ENCODE measurements at places on chromosomes 11 and 22. TPM values are rescaled to one million over a fixed set of nuclear protein-coding genes. Genes with fewer than 3 reads are reported as not detected.

GRCh38 chr11:35163702-35164496 lies 24.9 kb downstream of the CD44 start:
- no peak for DNase-seq
- H3K27me3 ChIP-seq = no peaks in the 10 kb centered on the region
- no peaks in the 10 kb centered on the region for H3K36me3 ChIP-seq
- H3K4me3 ChIP-seq = no peak overlapping the region
- peaks cover 5% of the 10 kb centered on the region for H3K4me1 ChIP-seq

GRCh38 chr22:17980638-17981051 lies 43.7 kb downstream of the MICAL3 start:
- peaks cover 12% of the 10 kb centered on the region for H3K4me1 ChIP-seq
- no peak overlapping the region for H3K4me3 ChIP-seq
- peak overlapping the region; percentile 27 for H3K27ac ChIP-seq
- no peak for DNase-seq

GRCh38 chr22:46581538-46582244 lies 38.5 kb upstream of the GRAMD4 start:
- H3K4me3 ChIP-seq = no peak overlapping the region
- peaks cover 9% of the 10 kb centered on the region for H3K4me1 ChIP-seq
- no peak for DNase-seq
- H3K27ac ChIP-seq = no peak overlapping the region

GRCh38 chr22:35838855-35839576 lies 121.3 kb downstream of the APOL5 start:
- H3K4me3 ChIP-seq = peak overlapping the region; percentile 49
- H3K36me3 ChIP-seq = no peaks in the 10 kb centered on the region
- H3K4me1 ChIP-seq = peaks cover 6% of the 10 kb centered on the region
- DNase-seq = peak; percentile 54
- peak overlapping the region; percentile 76 for H3K27ac ChIP-seq

The FAM111B gene
- total RNA-seq = 0.42 TPM

- no peak overlapping the region for H3K4me3 ChIP-seq
- H3K4me1 ChIP-seq = peaks cover 42% of the 10 kb centered on the region
- no peaks in the 10 kb centered on the region for H3K36me3 ChIP-seq
- H3K27ac ChIP-seq = no peak overlapping the region
- DNase-seq = peak; percentile 64
Observed at GRCh38 chr11:2380807-2381350, 3.8 kb downstream of the CD81 start.

DNA sequence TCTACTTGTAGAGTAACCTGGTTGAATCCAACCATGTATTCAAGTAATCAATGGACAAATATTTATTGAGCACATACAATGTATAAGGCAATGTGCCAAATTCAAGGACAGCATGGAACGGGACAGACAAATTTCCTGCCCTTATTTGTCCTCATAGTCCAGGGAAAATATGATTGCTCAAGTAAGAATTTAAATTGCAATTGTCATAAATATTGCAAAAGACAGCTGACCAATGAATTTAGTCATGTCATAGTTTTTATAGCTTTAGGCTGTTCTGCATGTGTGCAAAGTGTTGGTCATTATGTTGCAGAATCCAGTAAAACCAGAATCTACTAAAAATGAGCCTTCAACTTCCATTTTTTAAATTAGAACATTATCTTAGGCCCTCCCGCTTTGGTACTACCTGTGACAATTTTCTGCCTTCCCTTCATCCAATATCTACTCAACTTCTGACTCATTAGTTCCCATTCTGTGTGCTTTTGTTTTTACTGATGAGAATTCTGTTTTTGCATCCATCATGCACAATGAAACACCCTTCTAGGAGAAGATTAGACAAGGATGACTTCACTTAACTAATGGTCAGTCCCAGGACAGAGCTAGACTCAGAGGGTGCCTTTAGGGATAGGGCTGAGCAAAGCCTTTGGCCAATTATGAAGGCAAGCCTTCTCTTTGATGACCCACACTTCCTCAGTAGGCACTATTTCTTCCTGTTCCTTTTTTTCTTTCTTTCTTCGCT lies 45.8 kb upstream of the FIBIN start:
- H3K36me3 ChIP-seq = no peaks in the 10 kb centered on the region
- H3K27ac ChIP-seq = no peak overlapping the region
- no peaks in the 10 kb centered on the region for H3K4me1 ChIP-seq
- no peak overlapping the region for H3K4me3 ChIP-seq

The KCNA4 gene
- 0.15 TPM for total RNA-seq

DNA sequence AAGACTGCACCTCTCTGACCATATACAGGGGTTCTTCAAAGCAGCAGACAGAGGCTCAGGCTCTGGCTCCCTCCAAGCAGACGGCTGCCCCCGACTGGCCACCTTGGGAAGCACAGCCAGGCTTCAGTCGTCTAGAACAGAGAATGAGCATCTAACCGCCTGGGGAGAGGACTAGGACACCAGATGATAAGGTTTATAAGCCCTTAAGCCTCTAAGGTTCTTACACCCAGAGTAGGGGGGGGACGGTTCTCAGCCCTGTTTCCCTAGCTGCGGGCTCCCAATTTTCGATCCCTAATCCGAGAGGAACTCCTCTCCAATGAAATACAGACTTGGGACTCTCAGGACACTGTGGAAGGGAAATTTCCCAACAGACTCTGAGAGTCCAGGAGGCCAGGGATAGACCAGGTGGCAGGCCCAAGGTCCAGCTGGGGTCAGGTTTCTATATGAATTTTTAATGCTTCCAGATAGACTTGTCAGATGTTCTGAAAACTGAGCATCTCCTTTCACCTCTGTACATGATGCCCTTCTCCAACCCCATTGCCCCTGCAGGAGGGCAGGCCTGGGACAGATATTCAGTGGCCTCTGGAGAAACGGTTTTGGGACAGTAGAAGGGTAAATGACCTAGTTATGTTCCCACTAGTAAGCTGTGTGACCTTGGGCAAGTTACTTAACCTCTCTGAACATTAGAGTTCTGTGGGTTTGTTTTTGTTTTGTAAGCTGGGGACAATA lies 20.2 kb downstream of the RTN4RL2 start:
- H3K36me3 ChIP-seq = no peaks in the 10 kb centered on the region
- DNase-seq = peak; percentile 61
- no peak overlapping the region for H3K27ac ChIP-seq
- H3K27me3 ChIP-seq = no peaks in the 10 kb centered on the region
- H3K4me3 ChIP-seq = no peak overlapping the region

GRCh38 chr11:83881428-83881827 lies 595.3 kb upstream of the CCDC90B start:
- no peak overlapping the region for H3K27ac ChIP-seq
- no peaks in the 10 kb centered on the region for H3K4me1 ChIP-seq
- no peak for DNase-seq
- H3K27me3 ChIP-seq = no peaks in the 10 kb centered on the region

- H3K4me3 ChIP-seq = peak within 1 kb of the TSS; percentile 51
- no peaks in the 10 kb centered on the region for H3K27me3 ChIP-seq
- peak within 1 kb of the TSS; percentile 65 for H3K27ac ChIP-seq
- DNase-seq = no peak
- peaks cover 21% of the 10 kb centered on the region for H3K4me1 ChIP-seq
Observed at GRCh38 chr11:832529-833113, at the start of gene CD151. Gene CD151 (plus strand): TSS chr11:832952. CDS start chr11:836070, 3,118 bp downstream.

- no peaks in the 10 kb centered on the region for H3K36me3 ChIP-seq
- no peaks in the 10 kb centered on the region for H3K27me3 ChIP-seq
- H3K27ac ChIP-seq = no peak overlapping the region
- H3K4me1 ChIP-seq = no peaks in the 10 kb centered on the region
Observed at GRCh38 chr11:66443602-66444001, 5.0 kb upstream of the MRPL11 start.
